Left lung (tissue), 14 donors: ENCODE measurements at places on chromosomes 2 and 18. TPM values are rescaled to one million over a fixed set of nuclear protein-coding genes. Genes with fewer than 3 reads are reported as not detected.

GRCh38 chr2:30315391-30316063 is 84.2 kb downstream of the LBH start:
- H3K4me3 ChIP-seq = no peak overlapping the region
- no peaks in the 10 kb centered on the region for H3K36me3 ChIP-seq
- H3K27ac ChIP-seq = no peak overlapping the region
- H3K27me3 ChIP-seq = no peaks in the 10 kb centered on the region

DNA sequence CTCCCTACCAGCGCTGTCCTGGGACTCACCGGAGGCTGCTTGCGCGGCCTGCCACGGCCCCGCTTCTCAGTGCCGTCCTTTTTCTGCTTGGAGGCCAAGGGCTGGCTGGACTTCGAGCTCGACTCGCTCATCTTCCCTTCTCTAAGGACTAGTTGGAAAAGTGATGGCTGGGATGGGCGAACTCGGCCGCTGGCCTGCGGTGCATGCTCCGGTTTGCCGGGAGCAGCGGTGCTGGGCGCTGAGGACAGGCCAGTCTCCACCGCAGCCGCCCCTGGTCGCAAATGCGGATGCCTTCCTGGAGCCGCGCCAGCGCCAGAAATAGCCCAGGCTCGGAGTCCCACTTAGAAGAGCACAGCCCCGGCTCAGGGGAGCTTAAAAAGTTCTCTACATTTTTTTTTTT is 3.1 kb downstream of the C2orf81 start:
- H3K4me1 ChIP-seq = peaks cover 36% of the 10 kb centered on the region
- no peak overlapping the region for H3K4me3 ChIP-seq
- H3K27ac ChIP-seq = no peak overlapping the region
- H3K27me3 ChIP-seq = no peaks in the 10 kb centered on the region
- DNase-seq = no peak
- no peaks in the 10 kb centered on the region for H3K36me3 ChIP-seq

DNA sequence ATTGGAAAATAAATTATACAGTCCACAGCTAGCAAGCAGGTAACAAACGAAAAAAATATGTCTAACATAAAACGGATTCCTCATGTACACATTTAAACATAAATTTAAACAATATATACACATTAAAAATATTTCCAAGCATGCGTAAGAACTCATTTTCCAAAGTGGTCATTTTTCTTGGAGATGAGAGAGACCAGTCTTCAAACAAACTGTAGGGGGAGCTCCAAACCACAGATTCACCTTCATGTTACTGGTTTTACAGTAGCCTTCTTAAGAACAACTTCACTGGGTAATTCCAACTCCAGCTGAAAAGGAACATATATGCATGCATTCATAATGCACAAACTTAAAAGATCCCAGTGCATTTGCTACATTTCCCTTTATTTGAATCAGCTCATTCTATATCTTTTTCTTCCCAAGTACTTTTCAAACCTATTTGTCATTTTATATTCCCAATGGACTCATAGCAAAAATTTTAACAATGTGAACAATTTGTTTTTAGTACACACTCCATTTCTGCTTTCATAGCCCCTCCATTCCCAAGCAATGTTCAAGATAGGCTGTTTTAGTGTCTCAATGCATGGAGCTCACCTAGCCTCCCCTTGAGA is 4.7 kb upstream of the STAMBP start:
- H3K27ac ChIP-seq = no peak overlapping the region
- H3K27me3 ChIP-seq = peaks cover 7% of the 10 kb centered on the region
- no peak for DNase-seq

DNA sequence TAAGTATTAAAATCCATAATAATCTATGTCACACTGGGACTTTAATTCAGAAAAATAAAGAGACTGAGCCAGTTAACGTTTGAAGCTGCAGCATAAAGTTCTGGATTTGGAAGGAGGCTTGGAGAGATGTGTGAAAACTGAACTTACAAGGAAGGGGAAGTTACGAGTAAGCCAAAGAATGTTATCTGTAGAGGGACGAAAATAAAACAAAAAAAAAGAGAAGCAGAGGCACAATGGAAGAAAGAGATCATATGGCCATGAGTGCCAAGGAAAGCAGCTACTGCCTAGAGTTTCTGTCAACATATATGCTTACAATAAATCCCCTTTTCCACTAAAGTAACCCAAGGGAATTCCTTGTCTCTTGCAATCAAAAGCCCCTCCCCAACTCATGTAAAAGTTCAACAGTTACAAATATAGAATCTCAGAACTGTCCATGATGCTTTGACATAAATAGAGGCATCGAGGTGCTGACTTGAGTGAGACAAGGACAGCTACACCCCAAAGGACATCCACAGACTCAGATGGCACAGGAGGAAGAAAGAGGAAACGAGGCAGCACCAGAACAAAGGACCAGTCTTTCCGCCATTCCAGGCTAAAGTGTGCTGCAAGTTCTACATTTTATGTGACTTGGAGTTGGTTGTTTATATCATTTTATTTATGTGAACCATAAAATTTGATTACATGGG is 16.1 kb upstream of the ARL5A start:
- no peak overlapping the region for H3K27ac ChIP-seq
- peaks cover 6% of the 10 kb centered on the region for H3K4me1 ChIP-seq

GRCh38 chr2:120551522-120551921 is 184.1 kb upstream of the GLI2 start:
- no peaks in the 10 kb centered on the region for H3K36me3 ChIP-seq
- H3K27me3 ChIP-seq = no peaks in the 10 kb centered on the region
- DNase-seq = no peak
- no peak overlapping the region for H3K4me3 ChIP-seq

DNA sequence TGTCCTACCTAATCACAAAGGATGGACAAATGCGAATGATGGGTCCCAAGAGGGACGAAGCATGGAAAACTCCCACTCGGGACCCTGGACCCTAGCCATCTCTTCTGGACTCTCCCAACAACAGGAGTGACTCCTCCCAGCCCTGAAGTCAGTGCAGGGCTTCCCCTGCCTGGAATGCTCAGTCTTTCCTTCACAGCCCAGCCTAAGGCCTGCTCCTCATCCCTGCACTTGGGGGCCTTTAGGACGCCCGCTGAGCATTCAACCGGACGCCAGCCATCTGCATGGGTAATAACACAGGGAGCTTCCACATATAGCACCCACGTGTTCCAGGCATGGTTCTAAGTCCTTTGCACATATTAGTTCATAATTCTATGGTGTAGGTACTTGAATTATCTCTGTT is 237.5 kb downstream of the KLHL29 start:
- no peaks in the 10 kb centered on the region for H3K36me3 ChIP-seq
- H3K27ac ChIP-seq = no peak overlapping the region
- no peak overlapping the region for H3K4me3 ChIP-seq
- H3K27me3 ChIP-seq = no peaks in the 10 kb centered on the region

- H3K4me3 ChIP-seq = no peak overlapping the region
- H3K36me3 ChIP-seq = no peaks in the 10 kb centered on the region
- no peak for DNase-seq
- H3K27me3 ChIP-seq = no peaks in the 10 kb centered on the region
These were observed 177.7 kb upstream of the ZC3H15 start for GRCh38 chr2:186308347-186308746.

GRCh38 chr2:230879891-230880290 is 15.1 kb downstream of the ITM2C start:
- no peak overlapping the region for H3K27ac ChIP-seq
- no peak overlapping the region for H3K4me3 ChIP-seq
- H3K27me3 ChIP-seq = no peaks in the 10 kb centered on the region
- DNase-seq = no peak
- no peaks in the 10 kb centered on the region for H3K4me1 ChIP-seq
- H3K36me3 ChIP-seq = no peaks in the 10 kb centered on the region

DNA sequence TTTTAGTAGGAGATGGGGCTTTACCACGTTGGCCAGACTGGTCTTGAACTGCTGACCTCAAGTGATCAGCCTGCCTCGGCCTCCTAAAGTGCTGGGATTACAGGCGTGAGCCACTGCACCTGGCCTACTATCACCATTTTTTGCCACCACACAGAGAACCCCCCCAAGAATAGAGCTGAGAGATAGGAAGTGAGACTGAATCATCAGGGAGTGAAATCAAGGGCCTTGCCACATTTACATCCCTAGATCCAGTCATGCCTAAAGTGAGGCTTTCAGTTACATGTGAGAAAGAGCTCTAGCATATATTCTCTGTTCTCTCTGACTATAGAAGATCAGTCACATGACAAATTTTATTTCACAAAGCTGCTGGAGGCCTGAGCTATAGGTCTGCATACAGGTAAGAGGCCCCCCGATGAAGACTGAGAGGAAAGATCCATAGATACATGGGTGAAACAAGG is 28.0 kb upstream of the KCMF1 start:
- DNase-seq = no peak
- H3K4me1 ChIP-seq = peaks cover 37% of the 10 kb centered on the region
- no peaks in the 10 kb centered on the region for H3K36me3 ChIP-seq
- H3K27ac ChIP-seq = no peak overlapping the region

- no peaks in the 10 kb centered on the region for H3K36me3 ChIP-seq
- H3K27ac ChIP-seq = no peak overlapping the region
- no peak overlapping the region for H3K4me3 ChIP-seq
These were observed 94.4 kb downstream of the MGAT5 start for GRCh38 chr2:134348239-134348638.

- peak overlapping the region; percentile 0 for H3K4me3 ChIP-seq
- no peaks in the 10 kb centered on the region for H3K36me3 ChIP-seq
- H3K27ac ChIP-seq = peak overlapping the region; percentile 54
- no peaks in the 10 kb centered on the region for H3K27me3 ChIP-seq
These were observed 57.8 kb downstream of the PKDCC start for GRCh38 chr2:42105330-42106256.

DNA sequence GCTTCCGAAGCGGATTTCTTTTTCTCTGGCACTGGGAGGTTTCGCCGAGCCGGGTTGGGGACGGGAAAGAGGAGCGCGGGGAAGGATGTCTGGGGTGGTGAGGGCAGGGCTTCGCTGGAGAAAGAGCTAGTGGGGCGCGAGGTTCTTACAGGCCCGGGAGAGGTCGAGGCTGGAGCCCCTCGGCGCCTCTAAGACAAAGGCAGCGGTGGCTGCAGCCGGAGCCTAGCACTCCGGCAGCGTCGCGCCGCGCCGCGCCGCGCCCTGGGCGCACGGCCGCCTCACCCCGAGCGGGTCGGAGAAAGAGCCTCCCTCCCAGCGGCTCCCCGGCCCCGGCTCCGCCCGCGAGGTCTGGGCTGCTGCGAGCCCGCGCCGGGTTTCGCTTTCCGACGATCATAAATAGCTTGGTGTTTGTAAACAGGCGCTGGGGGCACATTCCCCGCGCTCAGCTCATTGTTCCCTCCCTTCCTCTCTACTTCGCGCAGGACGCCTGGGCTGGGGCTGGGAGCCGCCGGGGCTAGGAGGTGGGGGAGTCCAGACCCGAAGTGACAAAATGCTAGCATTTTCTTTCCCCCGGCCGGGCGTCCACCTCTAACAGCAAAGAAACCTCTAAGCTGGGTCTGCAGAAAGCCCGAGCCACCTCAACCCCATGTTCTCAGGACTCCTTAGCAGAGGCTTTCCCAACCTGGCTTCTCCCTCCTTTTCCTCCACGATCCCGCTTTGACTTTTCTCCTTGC is 813 bp upstream of the MEIS1 start:
- H3K27me3 ChIP-seq = peaks cover 100% of the 10 kb centered on the region
- peak overlapping the region; percentile 84 for H3K27ac ChIP-seq
- no peaks in the 10 kb centered on the region for H3K36me3 ChIP-seq
- DNase-seq = peak; percentile 75
- H3K4me3 ChIP-seq = peak overlapping the region; percentile 56

DNA sequence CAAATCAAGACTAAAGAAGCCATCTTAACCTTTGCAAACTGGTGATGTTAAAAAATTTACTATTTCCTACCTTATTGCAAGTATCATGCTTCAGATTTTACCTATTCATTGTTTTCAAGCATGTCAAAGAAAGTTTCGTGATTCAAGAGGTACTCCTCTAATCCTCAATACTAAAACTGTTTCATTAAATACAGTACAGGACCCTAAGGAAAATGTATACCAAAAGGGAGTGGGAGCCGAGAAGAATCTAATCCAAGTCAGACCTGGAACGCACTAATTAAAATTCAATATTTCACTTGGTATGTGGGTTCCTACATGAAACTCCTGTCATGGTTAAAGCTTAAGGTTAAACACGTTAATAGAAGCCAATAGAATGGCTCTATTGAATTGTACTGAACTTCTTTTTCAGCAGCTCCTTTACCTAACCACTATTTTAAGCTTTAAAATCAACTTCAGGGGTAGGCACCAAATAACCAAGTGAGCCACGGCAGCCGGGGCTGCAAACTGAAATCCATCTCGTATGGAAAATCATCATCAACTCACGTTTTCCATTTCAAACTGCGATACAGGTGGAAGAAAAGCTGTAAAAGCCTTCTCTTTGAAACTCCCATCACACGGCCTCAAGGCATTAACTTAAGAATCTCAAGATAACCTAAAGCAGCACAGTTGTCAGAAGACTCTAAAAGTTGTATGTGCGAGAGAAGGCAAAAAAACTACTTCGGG is 188.8 kb downstream of the ZEB2 start:
- H3K27me3 ChIP-seq = no peaks in the 10 kb centered on the region
- DNase-seq = no peak
- H3K4me3 ChIP-seq = peak overlapping the region; percentile 58

- H3K4me3 ChIP-seq = no peak overlapping the region
- H3K4me1 ChIP-seq = no peaks in the 10 kb centered on the region
- H3K36me3 ChIP-seq = no peaks in the 10 kb centered on the region
- H3K27me3 ChIP-seq = no peaks in the 10 kb centered on the region
- no peak for DNase-seq
These were observed 308.4 kb upstream of the GCFC2 start for GRCh38 chr2:76019128-76019527.

DNA sequence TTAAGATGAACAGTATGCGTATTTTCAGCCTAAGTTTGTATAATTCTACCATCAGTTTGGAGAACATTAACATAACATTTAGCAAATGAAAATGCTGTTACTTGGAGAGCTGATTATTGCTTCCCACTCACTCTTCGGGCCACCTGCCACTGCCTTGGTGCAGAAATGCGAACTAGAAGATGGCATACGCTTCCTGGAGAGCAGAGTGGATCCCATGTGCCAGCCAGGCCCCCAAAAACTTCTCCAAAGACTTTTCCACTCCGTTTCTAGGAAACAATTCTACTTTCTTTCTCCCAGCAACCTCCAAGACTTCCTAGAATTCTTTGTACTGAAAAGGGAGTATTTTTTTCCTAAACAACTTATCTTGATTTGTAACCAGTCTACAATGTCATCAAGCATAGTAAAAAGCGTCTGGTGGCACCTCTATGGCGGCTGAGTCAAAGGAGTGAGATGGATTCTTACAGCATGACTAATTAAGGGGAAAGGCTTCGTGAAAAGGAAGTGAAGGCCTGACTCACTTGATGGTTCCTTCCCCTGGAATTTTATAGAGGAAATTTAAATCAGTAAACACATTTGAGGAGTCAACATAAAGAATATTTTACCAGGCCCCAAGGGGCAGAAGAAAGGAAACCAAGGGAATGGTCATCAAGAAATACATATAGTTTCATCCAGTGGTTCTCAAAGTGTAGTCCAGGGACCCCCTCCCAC is 36.6 kb downstream of the FEZ2 start:
- H3K4me1 ChIP-seq = peaks cover 14% of the 10 kb centered on the region
- DNase-seq = no peak
- peak overlapping the region; percentile 79 for H3K27ac ChIP-seq
- peaks cover 14% of the 10 kb centered on the region for H3K36me3 ChIP-seq
- H3K27me3 ChIP-seq = no peaks in the 10 kb centered on the region
- no peak overlapping the region for H3K4me3 ChIP-seq

GRCh38 chr18:50819027-50819727 is 639 bp downstream of the MRO start:
- peak overlapping the region; percentile 21 for H3K4me3 ChIP-seq
- H3K27ac ChIP-seq = no peak overlapping the region
- no peaks in the 10 kb centered on the region for H3K36me3 ChIP-seq
- peaks cover 22% of the 10 kb centered on the region for H3K27me3 ChIP-seq

Gene POTEF
- 0.47 TPM for polyA plus RNA-seq

Gene TLK1
- polyA plus RNA-seq = 35.3 TPM

Gene SLC5A7
- 0.19 TPM for polyA plus RNA-seq

Gene CCDC148
- 3.5 TPM for polyA plus RNA-seq

Gene PLGLB2
- 4.0 TPM for polyA plus RNA-seq
